ENCODE measurements at places on chromosomes 5 and 9.

GRCh38 chr9:94054716-94055115 is 29.5 kb upstream of the PTPDC1 start:
- no peak for DNase-seq

DNA sequence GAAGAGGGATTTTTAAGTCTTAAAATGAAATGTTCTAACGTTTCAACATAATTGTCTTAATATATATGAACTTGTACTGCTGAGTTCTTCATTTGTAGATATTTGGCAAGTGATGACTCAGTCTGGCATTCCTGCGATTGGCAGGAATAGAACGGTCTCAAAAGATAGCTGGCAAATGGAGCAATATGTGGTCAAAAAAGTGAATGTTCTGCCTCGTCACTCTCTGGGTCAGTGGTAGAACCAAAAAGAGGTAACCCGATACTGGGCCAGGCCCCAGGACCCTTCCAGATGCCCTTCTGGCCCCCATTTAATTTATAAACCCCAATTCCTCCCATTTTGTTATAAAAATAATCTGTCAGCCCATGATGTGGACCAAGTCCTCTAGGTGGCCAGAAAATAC is 39.2 kb downstream of the ZNF366 start:
- no peak for DNase-seq

DNA sequence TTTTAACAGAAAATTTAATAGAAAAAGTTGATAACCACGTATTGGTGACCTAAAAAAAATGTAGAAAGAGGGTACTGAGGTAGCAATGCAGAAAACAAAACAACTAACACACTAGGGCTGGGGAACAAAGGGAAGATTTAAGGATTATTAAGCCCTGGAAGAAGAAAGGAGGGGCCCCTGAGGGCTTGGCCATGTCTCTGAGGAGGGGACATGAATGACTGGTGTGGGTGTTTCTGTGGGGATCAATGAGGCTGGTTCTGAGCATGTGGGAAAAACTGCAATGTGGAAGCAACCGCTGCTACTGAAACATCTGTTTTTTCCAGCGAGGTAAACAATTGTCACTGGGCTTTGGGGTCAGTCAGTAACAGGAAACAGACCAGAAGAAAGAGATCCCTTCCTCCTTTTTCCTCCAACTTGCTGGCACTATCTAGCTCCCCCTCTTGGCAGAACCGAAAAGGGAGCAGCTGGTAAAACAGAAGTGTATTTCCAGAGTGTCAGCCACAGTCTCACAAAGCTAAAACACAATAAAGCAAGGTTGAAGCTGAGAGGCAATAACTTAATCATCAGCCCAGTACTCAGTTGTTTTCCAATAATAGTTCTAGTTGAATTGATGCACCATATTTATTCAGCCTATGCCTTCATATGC is 48.3 kb downstream of the ATPSCKMT start:
- no peak for DNase-seq

DNA sequence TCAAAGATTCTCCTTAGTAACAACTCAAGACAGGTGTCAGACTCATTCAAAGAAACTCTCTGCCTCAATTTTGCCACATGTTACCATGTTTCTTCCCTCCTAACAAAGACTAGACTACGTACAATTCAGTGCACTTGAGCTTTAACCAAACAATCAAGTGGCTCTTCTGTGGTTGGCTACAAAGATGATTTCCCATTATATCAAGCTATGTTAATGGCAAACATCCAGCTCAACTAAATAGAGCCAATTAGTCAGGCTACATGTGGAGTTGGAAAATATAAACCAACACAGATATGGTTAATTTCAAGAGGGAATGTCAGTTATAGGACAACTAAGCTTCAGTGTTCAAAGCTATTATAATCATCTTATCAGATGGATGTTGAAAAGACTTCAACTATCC is 29.2 kb upstream of the ADRA1B start:
- DNase-seq, result no peak

DNA sequence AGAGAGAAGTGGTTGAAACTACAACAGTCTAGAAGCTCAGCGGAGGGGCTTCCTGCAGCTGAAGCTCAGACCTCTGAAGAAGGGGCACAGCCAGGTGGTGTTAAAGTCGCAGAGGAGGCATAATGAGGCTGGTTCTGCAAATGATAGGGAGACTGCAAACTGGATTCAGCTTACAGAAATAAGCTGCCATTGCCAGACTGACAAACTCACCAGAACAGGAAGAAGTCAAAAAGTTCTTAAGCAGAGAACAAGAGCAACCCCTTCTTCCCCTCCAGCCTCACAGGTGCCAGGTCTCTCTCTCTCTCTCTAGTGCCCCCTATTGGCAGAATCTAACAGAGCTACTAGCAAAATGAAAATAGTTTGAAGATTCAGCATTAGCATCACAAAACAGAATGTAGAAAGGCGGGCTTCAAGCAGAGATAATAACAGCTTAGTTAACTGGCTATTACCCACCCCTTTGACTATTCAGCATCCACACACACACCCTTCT is 76.7 kb downstream of the GRAMD2B start:
- DNase-seq, result peak; percentile 53

- DNase-seq, result no peak
Observed at GRCh38 chr5:15079566-15079965, 208.0 kb upstream of the ANKH start.

DNA sequence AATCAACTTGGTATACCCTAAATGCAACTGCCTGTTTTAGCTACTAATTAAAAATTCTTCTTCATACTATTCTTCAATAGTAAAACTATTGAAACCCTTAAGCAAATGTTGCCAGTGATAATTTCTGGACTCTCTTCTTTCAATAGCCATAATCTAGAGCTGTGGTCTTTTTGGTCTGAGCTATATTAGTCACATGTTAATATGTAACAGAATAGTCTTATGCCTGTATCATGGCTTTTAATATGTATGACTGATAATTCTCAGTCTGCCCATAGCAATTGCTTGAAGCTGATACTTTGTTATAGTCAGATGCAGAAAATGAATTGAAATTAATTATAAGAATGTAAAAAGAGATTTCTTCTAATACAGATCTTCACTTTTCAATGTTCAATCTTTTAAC is 1871.9 kb upstream of the CDH6 start:
- DNase-seq, result no peak

All from activated CD4-positive, alpha-beta T cell treated with anti-CD3 and anti-CD28 coated beads, Interleukin-2, amount 50 U/mL, for 16 hours (primary cell).